MV-4-11 (cell line): ENCODE measurements at places on chromosomes 2 and 18.
A peak's percentile ranks its signal among the peaks of the same experiment; 100 is the strongest.

- DNase-seq = peak; percentile 62
Measured at GRCh38 chr18:32760391-32760790, 12.4 kb downstream of the KLHL14 start.

- DNase-seq = no peak
Measured at GRCh38 chr18:23872701-23873550, 141.6 kb upstream of the TTC39C start.

GRCh38 chr2:173664513-173664910 lies 300.7 kb downstream of the SP3 start:
- DNase-seq = no peak

DNA sequence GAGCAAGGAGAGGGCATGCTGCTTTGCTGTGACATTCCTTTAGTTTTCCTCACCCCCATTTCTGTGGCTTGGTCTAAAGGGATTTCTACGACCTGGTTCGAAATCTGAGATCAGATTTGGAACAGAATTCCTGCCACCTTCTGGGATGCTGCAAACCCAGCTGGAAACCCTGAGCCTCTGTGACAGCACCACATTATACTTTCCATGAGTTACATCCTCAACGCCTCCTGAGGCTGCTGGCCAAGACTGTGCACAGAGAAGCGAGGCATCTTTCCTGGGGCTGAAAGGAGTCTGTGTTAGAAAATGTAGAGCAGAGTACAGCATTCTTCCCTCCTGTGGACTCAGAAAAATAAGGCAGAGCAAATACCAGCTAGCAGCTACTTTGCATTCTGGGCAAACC lies 138.1 kb upstream of the CHAC2 start:
- DNase-seq = no peak

- DNase-seq = no peak
Measured at GRCh38 chr2:149616681-149617456, 29.3 kb upstream of the MMADHC start.

- peak; percentile 11 for DNase-seq
Measured at GRCh38 chr2:148917431-148917830, 42.4 kb downstream of the KIF5C start.

DNA sequence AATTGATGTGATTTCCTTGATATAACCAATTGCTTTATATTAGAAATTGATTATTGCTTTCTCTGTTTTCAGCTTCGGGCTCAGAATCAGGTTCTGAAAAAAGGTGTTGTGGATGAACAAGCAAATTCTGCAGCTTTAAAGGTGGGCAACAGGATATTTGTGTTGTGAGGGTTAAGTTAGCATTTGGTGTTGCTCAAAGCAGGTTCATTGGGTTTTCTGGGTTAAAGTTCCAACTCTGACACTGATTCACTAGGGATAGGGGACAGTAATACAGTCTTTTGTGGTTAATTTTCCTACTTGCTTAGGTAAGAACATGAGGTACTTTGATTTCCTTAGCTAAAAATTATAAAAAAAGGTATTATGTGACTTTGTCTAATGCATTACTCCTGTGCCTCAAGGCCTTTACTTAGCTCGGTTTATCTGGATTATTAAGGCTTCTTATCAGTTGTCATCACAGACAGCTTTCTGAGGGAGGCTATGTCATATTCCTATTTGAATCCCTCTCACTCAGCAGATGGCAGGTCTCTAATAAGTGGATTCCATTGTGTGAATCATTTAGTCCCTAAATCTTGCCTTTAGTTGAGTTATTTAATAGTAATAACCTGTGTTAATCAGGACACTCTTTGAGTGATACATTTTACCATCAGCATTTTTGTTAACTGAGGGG lies 78.9 kb upstream of the STON1 start:
- DNase-seq = no peak

DNA sequence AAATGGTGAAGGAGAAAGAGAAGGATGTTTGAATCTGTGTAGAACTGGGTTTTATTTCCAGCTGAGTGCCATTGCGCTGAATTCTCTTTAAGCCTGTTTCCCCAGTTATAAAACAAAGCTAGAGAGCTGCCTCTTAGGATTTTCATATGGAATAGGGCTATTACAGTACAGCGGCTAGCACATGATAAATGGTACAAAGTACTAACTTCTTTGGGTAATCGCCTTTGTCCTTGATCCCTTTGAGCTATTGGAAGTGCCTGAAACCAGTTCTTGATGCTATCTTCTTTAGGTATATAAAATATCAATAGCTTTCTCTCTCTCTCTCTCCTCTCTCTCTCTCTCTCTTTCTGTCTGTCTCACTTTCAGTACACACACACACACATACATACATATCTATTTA lies 71.3 kb downstream of the SOX11 start:
- no peak for DNase-seq

DNA sequence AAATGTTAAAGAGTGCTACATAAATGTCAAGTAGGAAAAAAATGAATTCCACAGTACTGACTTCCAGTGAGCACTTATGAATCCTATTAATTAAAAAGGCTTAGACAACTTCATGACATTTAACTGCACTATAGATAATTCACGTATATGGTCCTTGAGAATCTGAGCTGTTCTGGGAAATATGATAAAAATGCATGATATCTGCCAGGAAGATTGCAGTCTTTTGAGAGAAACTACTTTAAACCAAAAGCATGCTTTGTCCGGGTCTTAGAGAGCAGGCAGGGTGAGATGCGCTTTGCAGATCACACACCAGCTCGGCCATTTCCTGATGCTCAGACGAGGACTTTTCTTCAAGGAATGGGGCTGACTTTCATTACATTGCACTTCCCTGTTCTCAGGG lies 42.6 kb downstream of the CMPK2 start:
- DNase-seq = no peak

- no peak for DNase-seq
Measured at GRCh38 chr2:197208841-197209240, 101.7 kb downstream of the ANKRD44 start.

- no peak for DNase-seq
Measured at GRCh38 chr2:31235504-31235902, 1.6 kb downstream of the EHD3 start.

GRCh38 chr2:15640261-15640711 lies 48.6 kb downstream of the DDX1 start:
- DNase-seq = peak; percentile 51

DNA sequence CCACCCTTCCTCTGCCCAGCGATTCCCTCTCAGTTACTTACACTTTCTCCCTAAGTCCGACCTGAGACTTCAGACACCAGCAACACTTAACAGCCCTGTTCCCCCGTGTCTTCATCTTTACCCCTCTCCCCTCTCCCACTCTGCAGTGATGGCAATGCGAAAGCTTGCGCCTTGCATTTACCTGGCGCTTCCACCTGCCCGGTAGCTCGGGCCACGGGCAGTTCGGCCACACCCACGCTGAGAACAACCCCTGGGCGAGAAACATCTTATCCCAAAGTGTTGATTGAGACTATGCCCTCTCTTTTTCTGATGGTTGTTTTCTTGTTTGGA lies 558 bp downstream of the DNAJC10 start:
- DNase-seq = no peak

DNA sequence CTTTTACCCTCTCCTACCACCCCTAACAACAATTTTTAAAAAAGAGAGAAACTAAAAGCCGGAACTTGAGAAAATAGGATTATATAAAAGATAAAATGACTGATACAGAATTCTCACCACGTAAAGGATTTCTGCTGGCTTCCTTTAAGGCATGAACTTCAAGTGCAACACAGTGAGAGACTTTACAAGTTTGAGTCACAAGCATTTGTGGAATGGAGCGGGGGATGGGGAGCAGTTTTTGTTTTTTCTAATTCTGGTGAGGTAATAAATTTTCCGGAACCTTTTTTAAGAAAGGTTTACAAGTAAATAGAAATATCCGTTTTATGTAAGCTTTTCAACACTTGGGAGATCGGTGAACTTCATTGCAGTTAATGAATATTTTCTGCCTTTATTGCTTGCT lies 1.8 kb upstream of the CDH2 start:
- no peak for DNase-seq

- DNase-seq = no peak
Measured at GRCh38 chr2:5701266-5701665, 9.1 kb downstream of the SOX11 start.

DNA sequence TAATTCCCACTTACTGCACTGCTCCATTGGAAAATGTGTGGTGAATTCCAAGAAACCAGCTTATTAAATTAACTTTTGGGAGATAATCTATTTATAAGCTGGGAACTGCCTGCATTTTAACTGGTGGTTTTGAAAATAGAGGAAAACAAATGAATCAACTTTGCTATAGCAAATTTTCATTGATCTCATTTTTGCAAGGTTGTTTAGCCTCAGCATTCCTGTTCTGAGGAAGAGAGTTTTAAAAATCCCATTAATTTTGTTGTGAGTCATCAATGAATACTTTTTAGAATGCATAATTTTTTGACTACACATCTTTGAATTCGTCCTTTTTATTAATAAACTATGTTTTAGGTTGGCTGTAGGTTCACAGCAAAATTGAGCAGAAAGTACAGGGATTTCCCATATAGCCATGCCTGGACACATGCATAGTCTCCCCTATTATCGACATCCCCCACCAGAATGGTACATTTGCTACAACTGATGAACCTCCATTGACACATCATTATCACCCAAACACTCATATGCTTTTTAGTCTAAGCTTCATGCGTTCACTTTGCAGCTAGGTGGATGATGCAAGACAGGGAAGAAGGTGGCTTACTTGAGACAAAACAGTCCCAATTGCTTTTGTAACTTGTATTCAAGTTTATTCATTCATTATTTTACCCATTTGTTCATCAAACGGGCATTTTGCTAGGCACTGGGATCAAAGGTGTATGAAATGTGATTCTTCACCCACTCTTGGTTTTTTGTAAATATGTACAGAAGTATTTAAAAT lies 106.9 kb downstream of the ZNF521 start:
- no peak for DNase-seq

- no peak for DNase-seq
Measured at GRCh38 chr2:127564429-127565260, 29.2 kb downstream of the MYO7B start.

GRCh38 chr2:164285576-164285975 lies 335.7 kb downstream of the GRB14 start:
- no peak for DNase-seq

DNA sequence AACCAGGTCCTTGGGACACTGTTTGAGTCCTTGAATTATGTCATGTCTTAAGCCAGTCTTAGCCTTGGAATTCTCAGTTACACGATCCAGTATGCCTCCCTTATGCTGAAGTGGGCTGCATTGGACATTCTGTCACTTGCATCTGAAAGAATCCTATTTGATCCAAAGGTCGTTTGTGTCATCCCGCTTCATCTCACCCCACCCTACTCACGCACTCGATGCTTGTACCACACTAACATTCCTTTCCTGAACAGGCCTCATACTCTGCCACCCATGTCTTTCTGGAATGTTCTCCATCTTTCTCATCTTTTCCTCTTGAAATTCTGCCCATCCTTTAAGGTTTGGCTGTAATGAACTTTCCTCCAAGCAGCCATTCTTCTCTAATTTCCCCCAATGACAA lies 27.9 kb upstream of the ZFP36L2 start:
- no peak for DNase-seq

DNA sequence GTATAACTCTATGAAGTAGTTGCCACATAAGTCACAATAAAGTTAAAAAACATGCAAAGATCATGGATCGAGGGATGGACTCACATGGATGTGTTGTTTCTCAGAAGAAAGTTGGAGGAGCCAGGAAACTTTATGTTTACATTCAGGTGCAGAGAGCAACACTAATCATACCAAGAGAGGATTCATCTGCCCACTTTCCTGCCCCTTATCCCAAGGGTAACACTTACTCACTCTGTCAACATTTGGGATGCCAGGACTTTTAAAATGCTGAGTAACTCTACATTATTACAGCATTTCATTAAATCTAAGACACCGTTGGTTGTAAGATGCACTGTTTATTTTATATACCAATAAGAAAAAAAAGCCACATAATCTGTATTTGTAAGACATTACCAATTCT lies 170.4 kb downstream of the KCNE4 start:
- no peak for DNase-seq

- DNase-seq = no peak
Measured at GRCh38 chr2:19881908-19882265, 19.9 kb downstream of the TTC32 start.

DNA sequence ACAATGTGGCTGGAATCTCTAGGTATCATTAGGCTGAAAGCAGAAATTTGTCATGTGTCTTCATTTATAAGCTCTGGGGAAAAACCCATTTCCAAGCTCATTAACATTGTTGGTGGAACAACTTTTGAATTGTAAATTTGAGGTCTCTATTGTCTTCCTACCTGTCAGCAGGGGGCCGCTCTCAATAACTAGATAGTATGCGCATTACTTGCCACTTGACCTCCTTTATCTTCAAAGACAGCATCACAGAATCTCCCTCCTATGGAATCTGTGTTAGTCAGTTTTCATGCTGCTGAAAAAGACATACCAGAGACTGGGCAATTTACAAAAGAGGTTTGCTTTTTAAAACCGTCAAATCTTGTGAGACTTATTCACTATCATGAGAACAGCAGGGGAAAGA lies 223.1 kb downstream of the CALCRL start:
- no peak for DNase-seq

DNA sequence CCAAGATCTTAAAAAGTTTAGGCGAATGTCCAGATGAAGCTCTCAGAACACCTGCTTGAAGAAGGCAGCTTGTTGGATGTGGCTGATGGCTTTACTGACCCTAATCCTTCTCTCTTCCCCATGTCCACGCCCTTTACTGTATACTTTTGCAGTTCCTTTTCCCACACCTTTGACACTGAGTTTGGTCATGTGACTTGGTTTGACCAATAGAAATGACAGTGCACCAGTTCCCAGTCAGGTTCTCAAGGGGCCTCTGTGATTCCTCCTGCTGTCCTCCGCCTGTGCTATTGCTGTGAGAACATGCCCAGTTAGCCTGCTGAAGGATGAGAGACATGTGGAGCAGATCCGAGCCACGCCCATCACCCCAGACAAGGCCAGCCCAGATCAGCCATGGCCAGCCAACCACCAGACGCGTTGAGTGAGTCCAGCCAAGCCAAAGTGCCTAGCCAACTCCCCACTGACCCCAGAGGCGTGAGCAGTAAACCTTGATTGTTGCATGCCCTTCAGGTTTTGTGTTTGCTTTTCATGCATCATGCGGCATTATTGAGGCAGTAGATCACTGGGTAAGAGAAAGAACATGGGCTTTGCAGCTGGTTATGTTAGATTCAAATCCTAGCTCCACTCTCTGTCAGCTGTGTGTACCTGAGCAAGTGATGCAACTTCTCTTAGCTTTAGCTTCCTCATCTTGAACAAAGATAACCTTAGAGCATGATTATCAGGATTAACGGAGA lies 258.0 kb upstream of the SIX2 start:
- DNase-seq = no peak

GRCh38 chr2:85130407-85130806 lies 2.8 kb upstream of the TCF7L1 start:
- DNase-seq = no peak

GRCh38 chr2:5729416-5729815 lies 37.2 kb downstream of the SOX11 start:
- no peak for DNase-seq
